ENCODE measurements at places on chromosomes 5 and 9.
A peak's percentile ranks its signal among the peaks of the same experiment; 100 is the strongest.

DNA sequence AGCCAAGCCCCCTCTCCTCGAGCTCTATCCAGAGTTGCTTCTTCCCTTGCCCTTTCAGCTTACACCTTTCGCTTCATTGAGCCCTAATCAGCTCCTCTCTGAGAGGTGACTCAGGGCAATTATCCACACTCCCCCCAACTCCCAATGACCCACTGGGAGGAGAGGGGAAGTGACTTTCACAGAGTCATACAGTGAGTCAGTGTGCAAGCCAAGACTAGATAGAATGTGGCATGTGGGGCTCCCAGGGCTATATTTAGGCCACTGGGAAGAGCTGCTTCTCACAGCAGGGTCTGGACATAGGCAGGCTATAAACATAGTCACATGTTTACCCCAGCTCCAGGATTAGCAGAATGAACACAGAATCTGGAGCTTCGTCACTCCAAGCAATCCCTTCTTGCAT lies 57.4 kb downstream of the NRG2 start:
- no peak for DNase-seq

DNA sequence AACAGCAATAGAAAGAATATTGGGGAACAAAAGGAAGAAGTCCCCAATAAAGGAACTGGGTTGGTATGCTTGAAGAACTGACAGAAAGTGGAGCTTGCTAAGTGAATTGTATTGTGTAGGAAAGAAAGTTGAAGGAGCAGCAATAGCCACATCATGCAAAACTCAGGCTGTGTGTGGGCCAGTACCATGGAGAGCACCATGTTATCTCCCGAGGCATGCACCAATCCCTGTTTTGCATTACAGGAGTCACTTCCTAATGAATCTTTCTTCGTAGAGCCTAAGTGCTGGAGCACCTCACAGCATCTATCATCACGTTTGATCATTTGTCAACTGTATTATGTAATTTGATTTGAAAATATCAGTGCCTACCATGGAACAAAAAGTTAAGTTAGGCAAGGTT lies 137.7 kb upstream of the NMUR2 start:
- DNase-seq: no peak

DNA sequence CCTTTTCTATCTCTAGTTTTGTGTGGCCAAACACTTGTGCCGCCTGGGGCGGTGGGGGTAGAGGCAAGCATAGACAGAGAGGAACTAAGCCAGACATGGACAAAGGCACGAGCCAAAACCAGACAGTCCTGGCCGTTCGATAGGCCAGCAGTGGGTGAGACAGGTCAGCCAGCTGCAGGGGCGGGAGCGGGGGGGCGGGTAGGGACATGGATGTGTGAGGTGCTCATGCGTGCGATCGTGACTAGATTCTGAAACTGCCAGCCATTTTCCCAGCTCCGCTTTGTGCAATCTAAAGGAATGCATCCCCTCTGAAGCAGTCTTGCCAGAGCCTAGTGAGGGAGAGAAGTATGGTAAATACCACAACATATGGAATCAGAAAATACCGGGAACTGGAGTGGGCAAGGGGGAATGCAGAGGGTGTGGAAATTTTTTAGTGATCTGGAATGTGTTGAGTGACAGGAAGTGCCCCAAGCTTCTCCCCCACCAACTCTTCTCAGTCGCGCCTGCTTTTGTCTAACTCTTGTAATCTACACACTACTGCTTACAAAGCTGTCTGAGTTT lies 111.9 kb downstream of the NR6A1 start:
- peak; percentile 54 for DNase-seq

- DNase-seq: no peak
These were observed 332.4 kb upstream of the CD180 start for GRCh38 chr5:67528953-67529352.

DNA sequence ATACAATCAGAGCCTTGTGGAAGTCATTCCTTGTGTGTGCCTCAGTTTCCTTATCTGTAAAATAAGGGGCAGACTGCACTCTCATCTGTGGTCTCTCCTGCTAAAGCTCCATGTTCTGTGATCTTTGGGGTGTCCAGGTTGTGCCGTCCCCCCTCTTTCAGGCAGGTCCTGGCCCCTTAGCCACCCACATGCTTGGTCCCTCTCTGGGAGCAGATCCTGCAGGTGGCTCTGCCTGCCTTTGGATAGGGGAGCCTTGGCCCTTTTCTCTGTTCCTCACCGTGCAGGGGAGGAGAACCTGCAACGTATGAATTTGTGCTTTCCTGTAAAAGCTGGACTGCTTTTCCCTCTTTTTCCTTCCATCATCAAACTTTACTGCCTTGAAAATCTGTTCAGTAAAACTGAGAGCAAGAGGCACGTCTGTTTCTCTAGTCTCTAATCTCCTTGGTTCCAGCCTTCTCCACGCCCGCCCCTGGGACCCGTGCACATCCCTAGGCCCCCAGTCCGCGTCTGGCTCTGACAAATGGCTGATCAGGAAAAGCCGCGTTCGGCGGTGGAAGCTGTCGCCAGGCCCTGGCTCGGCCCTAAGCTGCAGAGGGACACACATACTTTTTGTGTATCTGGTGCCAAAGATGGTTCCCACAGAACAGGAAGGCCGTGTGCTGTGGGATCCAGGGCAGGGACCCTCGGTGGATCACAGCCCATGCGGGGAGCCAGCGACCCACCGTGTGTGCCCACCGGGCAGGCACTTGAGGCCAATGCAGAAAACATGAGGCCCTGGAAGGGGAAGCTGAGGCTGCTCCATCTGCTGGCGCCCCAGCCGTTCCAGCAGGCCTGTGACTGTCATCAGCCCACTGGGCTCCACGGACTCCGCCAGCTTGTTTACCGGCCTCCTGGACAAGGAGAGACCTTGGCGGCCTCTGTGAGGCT lies 43.4 kb upstream of the COL5A1 start:
- no peak for DNase-seq

- DNase-seq: no peak
These were observed 1203.4 kb upstream of the DMAC1 start for GRCh38 chr9:9002826-9003583.

GRCh38 chr9:136960212-136960937 lies 8.3 kb downstream of the LCN12 start:
- DNase-seq: no peak

DNA sequence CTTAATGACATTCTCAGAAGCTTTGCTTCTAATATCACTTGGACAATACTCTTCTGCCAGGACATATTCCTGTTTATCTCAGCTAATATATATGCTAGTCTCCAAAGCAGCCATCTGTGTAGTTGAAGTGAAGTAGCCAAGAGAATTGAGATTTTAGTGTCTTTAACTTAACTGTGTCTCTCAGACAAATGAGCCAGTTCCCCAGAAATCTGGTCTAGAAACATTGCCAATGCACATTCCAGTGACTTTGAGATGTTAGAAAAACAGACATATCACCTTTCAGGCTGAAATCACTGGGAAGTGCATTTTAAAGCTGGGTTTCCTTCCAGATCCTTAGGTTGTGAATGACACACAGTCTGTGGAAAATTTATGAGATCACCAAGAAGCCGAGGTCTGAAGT lies 114.6 kb downstream of the MTX3 start:
- no peak for DNase-seq

DNA sequence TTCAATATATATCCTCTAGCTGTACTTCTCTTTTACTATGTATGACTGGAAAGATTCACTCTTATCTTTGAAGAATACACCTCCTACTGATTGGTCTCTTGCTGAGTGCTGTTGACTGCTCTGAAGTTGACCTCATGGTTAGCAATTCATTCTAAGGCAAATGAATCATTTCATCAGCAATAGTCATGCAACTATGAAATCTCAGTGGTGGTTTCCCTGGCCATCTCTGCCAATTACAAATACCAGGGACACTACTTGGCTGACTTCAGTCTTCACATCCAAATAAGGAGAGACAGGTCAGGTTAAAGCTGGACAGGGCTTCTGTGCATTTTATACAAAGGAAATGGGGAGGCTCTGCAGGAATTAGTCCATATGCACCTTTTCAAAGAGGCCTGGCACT lies 333.5 kb upstream of the ACTBL2 start:
- no peak for DNase-seq

DNA sequence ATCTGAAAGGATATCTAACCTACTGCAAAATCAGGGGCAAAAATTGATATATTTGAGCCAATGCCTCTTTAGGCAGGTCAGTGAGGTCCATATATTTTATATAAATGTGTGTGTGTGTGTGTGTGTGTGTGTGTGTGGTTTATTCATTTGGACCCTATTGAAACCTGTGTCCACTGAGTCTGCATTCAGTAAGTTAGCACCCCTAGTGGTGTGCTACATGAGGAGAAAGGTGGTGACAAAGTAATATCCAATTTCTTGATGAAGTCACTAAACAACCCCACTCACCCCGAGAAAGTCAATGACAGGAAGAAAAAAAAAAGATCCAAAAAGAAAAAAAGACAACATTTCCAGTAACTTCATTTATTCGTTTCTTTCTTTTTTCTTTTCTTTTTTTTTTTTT lies 4.1 kb downstream of the FBXW11 start:
- DNase-seq: no peak

DNA sequence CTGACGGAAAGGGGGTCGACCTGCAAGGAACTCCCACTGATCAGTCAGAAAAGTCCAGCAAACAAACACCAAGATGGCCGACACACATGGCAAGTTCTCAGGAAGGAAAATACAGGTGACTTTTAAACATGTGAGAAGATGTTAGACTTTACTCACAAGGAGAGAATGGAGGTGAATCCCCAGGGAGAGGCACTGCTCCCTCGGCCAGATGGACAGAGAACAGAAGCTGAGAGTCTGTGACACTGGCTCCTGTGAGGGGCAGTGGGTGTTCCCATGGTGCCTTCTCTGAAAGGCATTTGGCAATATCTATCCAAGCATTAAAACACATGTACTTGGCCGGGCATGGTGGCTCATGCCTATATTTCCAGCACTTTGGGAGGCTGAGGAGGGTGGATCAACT lies 22.8 kb downstream of the COL5A1 start:
- DNase-seq: no peak

DNA sequence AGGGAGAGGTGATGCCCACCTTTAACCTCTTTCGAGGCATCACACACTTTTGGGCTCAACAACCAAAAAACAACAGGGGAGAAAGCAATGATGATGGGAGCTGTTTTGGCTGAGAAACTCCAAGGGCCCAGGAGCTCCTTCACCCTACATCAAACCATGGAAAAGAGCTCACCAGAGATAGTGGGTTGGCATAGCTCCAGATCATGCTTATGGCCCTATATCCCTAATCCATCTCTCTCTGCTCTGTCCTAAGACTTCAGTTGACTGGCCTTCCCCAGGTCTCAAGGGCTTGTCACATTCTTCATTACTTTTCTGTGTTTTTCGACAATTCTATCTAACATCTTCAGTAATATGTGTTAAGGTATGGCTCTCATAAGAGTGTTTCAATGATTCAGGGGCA lies 5.7 kb upstream of the CTSL start:
- no peak for DNase-seq

- DNase-seq: no peak
These were observed 179.7 kb upstream of the ISL1 start for GRCh38 chr5:51203598-51203997.

GRCh38 chr5:64827703-64828102 lies 59.0 kb downstream of the CWC27 start:
- DNase-seq: no peak

DNA sequence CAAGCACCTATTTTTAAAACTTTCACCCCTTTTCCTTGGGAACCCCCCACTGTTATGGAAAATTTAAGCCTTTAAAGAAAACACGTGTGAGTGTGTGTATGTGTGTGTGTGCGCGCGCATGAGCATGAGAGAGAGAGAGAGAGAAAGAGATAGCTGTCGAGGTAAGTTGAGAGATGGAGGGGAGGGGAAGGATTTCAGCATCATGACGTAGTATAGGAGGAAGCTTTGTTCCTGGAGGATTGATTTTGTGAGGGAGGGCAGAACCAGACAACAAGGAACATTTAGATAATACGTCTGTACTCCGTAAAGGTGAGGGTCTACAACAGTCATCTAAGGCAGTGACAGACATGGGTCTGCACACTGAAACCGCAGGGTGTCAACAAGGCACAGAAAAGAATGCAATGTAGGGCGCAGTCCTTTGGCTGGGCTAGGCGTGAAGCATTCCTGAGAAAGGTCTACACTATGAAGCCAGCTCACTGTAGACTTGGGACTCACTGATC lies 227.7 kb downstream of the SMARCA2 start:
- DNase-seq: no peak

DNA sequence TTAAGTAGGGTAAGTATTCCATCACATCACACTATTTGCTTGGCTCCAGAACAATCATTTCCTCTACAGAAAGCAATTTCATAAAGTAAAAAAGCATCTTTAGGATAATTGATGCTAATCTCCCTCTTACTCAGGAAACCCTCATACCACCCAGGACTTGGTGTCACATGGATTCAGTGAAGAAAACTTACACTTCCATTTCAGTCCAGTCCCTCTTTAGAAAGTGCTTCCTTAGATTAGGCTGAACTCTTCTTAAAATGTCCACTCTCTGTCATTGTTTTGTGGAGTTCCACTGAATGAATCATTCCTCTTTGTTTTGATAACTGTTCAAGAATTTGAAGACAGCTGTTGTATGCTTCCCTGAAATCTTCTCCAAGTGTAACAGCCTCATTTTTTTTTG lies 144.0 kb upstream of the ZNF462 start:
- no peak for DNase-seq

DNA sequence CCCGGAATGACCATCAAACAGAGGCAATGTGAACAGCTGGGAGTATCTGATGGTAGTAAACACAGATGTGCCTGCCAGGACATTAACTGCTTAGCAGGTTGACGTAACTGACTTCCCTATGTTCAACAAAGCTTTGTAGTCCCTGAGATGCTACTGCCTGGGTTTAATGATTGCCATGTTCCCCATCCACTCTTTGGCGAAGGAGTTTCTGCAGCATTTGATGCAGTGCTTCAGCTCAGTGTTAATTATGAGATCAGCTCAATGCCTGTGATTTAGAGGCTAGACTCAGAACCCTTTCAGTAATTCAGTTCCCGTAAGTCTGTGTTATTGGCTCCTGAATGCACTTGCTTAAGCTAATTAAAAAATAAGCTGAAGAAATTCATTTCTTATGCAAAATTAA lies 547.3 kb upstream of the ZNF608 start:
- no peak for DNase-seq

DNA sequence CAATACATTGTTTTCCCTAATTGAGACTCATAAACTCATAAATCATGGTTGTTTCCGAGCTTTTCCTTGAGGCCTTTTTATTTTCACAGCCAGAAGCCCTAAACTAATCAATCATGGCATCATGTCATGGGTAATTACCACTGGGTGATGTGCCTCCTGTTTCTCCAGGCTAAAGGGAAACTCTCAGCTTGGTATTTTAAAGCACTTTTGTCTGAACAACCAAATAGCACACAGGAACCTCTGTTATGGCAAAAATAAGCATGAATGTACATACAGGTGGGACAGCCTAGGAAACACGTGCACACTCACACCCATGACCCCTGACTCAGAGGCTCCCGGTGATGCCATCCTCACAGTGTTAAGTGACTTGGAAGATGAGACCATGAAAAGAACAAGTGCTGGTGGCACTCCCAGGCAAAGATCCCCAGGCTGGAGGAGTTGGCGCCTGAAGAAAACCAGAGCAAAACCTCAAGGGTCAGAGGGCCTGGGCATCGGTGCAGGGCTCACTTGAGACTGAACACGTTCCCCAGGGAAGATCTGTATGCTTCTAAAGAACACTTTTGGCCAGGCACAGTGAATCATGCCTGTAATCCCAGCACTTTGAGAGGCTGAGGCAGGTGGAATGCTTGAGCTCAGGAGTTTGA lies 154.3 kb downstream of the ROR2 start:
- no peak for DNase-seq
